ENCODE measurements at places on chromosomes 16 and 17. TPM values are rescaled to one million over a fixed set of nuclear protein-coding genes. Genes with fewer than 3 reads are reported as not detected.
A peak's percentile ranks its signal among the peaks of the same experiment; 100 is the strongest.

- DNase-seq: no peak
These were observed 5.4 kb downstream of the KCTD5 start for GRCh38 chr16:2687531-2688308.

GRCh38 chr17:21041741-21042457 lies 912 bp downstream of the USP22 start:
- peak; percentile 91 for DNase-seq

- no peak for DNase-seq
These were observed 19.3 kb downstream of the TRPV2 start for GRCh38 chr17:16434662-16435061.

DNA sequence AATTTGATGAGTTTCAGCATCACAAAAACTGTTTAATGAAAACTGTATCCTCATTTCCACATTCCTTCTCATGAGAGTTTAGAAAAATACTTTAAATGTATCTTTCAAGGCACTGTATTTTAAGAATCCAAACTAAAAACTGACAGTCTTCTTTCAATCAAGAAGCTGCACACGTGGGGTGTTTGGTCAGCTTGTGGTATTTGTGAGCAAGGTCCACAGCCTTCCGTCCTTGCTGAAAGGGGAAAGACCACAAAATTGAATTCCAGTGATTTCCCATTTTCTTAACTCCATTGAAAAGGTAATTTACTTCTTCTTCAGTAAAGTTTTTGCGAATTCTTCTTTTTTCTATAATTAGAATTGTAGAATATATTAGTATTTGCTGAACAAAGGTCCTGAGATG lies 3.4 kb upstream of the DYNC1LI2 start:
- no peak for DNase-seq

DNA sequence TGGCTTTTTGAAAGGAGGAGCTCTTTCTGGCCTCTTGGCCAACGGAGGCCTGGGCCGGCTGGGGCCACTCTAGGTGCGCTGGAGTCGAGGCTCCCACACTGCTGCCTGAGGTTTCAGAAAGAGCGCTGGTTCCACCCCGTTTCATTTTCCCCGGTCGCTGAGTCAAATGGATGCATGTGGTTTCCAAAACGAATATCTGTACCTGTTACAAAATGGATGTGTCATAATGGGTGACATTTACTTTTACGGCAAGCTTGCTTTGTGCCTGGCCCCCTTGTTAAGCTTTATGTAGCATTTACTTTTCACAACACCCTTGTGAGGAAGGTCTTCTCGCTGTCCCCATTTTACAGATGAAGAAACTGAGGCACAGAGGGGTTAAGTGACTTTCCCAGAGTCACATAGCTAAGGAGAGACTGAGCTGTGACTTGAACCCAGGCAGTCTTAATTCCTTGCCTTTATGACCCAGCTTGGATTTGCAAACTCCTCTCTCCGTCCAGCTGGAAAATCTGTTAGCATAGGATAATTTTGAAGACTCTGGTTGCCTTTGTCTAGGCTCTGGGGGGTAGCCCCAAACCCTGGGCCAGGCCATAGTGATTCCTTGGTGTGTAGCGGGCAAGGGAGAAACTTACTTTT lies 10.6 kb downstream of the KSR1 start:
- DNase-seq: peak; percentile 28

DNA sequence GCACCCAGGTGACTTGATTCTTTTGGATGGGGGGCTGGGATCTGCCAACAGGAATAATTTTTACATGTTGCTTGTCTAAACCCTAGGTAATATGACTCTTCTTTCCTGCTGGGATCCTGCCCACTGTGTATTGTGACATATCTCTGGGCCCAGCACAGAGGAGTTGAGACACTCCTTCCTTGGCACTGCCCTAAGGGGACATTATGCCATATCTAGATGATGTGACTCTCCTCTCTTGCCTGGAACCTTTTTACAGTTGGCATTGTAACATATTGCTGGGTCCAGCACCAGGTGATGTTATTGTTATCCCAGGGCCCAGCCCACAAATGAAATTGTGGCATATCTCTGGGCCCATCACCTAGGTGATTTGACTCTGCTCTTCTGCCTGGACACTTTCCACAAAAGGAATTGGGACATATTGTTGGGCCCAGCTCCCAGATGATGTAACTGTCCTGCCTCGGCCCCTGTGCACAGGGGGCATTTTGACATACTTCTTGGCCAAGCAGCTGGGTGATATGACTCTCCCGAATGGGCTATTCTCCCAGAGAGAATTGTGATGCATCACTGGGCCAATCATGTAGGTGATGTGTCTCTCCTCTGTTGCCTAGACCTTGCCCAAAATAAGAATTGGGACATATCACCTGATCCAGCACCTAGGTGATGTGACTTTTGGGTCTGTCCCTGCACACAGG lies 1837.7 kb downstream of the TP53TG3F start:
- DNase-seq: no peak

GRCh38 chr17:78329263-78330059 lies 30.4 kb downstream of the SOCS3 start:
- no peak for DNase-seq

GRCh38 chr17:50952013-50952412 lies 85.9 kb upstream of the TOB1 start:
- no peak for DNase-seq

DNA sequence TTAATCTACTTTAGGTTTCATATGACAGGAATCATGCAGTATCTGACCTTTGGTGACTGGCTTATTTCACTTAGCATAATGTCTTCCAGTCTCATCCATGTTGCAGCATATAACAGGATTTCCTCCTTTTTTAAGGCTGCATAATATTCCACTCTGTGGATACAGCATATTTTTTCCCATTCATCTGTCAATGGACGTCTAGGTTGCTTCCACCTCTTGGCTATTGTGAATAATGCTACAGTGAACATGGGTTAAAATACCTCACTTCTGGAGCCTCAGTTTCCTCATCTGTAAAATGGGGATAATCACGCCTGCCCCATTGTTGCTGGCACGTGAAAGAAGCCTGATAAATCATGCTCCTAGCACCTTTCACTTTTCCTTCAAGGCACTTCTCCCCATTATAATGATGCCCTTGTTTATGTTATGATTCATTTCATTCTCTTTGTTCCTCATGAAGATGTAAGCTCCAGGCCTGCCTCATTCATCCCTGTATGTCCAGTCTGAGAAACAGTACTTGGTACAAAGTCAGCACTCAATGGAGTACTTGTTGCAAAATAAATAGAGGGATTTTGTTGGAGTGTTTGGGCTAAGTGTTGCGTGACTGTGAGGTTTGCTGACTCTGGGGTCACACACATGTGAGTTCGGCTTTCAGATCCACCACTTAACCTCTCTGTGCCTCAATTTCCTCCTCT lies 59.6 kb downstream of the ABAT start:
- no peak for DNase-seq

NLRC3 gene
- 2.5 TPM for total RNA-seq

HID1 gene
- 15.5 TPM for total RNA-seq

NATD1 gene
- total RNA-seq: 12.5 TPM

MYH8 gene
- not detected for total RNA-seq
